ENCODE measurements at places on chromosomes 11 and 22. TPM values are rescaled to one million over a fixed set of nuclear protein-coding genes. Genes with fewer than 3 reads are reported as not detected.

- DNase-seq: no peak
These were observed 211.8 kb downstream of the LRRC4C start for GRCh38 chr11:41247621-41248020.

The ZNF215 gene
- 17.1 TPM for total RNA-seq

GRCh38 chr22:19853879-19854777, 546 bp downstream of the GNB1L start:
- no peak for DNase-seq

The SCO2 gene
- total RNA-seq: not detected

The OR51B5 gene
- not detected for total RNA-seq

The PDE2A gene
- total RNA-seq: 3.4 TPM

The DUSP8 gene
- 2.1 TPM for total RNA-seq

The DBX1 gene
- not detected for total RNA-seq

The HORMAD2 gene
- total RNA-seq: not detected

DNA sequence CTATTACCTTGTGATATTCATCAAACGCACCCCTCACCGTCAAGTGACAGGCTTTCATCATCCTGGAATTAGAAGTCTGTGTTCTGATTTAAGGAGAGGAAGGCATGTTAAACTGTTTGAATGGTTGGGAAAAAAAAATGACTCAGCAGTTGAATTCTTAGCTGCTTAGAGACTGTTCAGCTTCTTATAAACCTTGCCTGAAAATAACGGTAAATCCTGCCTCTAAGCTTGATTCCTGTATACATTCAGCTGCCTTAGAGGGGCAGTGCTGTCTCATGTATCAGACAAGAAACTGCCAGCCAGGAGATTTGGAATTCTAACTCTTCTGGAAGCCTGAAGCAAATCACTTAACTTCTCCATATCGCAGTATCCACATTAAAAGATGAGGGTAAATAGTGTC, 437.4 kb downstream of the JRKL start:
- no peak for DNase-seq

DNA sequence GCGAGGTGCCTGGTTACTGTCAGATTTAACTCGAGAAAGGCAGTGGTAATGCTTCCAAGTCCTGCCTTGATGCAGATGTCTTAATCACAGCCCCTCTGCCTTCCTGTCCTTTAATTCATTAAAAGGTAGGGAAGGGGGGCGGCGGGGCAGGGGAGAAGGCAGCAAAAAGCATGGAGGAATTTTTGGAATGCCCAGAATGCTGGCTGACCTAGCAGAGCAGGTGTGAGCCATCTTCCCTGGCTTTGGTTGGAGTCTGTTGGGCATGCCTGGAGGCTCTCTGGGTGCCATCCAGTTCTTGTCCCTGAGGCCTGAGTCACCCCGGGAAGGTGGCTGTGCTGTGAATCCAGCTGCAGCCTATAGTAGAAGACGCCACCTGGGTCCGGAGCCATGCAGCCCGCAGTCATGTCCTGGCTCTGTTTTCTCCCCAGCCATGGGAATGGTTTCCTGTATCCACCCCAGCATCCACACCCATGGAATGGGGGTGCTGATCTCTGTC, 15.6 kb downstream of the KIAA1671 start:
- peak; percentile 69 for DNase-seq

- DNase-seq: no peak
These were observed 68.5 kb upstream of the LMO1 start for GRCh38 chr11:8332196-8332595.

DNA sequence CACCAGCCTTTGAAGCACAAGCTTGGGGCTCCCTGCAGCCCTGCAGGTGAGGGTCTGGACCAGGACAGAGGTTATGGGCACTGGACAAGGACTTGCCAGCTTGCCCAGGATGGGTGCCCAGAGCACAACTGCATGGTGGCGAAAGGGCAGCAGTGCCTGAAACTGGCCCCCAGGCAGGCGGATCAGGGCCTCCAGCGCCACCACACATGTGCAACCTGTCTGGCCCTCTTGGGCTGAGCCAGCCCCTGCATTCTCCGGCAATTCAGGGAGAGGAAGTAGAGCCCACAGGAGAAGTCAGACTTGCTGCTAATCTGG, 18.8 kb downstream of the MB start:
- no peak for DNase-seq

The MRGPRD gene
- not detected for total RNA-seq

GRCh38 chr11:63478896-63479295, 12.1 kb downstream of the PLAAT5 start:
- DNase-seq: peak; percentile 60

GRCh38 chr11:99534812-99535211, 514.1 kb downstream of the CNTN5 start:
- DNase-seq: no peak

- no peak for DNase-seq
These were observed 22.4 kb upstream of the CACNG2 start for GRCh38 chr22:36726007-36726380.

- no peak for DNase-seq
These were observed 94.4 kb upstream of the CHRM4 start for GRCh38 chr11:46485856-46486443.

The DEFB131B gene
- total RNA-seq: not detected

- DNase-seq: no peak
These were observed 3.2 kb downstream of the CRY2 start for GRCh38 chr11:45850446-45850845.

The OR56A1 gene
- total RNA-seq: 0.09 TPM

The SYT13 gene
- 12.3 TPM for total RNA-seq

DNA sequence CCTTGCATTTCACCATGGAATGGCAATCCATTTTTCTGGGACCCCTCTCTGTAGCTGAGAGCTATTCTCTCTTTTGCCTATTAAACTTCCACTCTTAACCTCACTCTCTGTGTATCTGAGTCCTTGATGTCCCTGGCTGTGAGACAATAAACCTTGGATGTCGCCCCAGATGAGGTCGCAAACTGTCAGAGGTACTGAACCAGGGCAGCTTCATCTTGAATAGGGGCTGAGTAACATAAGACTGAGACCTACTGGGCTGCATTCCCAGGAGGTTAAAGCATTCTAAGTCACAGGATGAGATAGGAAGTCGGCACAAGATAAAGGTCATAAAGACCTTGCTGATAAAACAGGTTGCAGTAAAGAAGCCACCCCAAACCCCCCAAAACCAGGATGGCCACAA, 68.0 kb downstream of the RSF1 start:
- DNase-seq: no peak

DNA sequence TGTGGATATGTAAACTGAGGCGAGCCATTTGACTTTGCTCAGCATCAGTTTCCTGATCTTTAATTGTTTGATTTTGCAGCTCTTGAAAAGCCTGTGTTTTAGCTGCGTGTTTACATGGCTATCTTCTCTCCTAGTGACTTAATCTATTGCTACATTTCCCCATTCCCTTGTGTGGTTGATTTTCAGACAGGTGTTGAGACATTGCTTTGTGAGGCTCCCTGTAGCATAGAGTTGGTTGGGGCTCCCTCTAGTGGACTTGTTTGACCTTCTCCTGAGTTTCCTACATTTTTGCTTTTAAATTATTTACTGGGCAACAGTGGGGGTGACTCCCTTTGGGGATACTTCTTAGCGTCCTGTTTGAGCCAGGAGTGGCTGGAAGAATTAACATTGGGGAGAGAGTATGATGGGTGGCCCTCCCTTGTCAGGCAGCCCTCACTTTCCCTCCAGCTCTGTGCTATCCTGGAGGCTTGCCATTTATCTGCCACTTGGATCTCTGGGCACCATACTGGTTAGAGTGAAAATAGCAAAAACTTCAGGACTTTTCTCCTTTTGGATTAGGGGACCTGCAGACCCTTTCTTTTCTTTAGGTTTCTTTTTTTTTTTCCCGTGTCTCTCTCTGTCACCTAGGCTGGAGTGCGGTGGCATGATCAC, 9.2 kb upstream of the CBL start:
- DNase-seq: peak; percentile 74

DNA sequence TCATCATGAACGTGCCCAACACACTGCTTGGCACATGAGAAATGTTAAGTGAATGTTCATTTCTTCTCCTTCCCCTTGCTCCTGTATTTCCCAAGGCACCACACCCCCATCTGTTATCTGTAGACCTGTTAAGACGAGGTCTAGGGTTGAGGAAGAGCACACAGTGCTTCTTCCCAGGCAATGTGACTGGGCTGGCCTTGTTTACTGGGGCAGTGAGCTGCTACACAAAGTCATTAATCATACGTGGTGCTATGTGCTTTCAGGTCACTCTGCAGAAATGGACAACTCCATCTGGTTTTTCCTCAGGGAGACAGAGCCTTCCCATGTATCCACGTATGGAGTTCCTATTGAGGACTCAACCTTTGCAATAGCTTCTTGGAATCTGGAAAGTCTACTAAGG, 118.7 kb downstream of the KCNC1 start:
- no peak for DNase-seq

- DNase-seq: peak; percentile 65
These were observed 15.9 kb downstream of the PRG3 start for GRCh38 chr11:57364851-57365660.

DNA sequence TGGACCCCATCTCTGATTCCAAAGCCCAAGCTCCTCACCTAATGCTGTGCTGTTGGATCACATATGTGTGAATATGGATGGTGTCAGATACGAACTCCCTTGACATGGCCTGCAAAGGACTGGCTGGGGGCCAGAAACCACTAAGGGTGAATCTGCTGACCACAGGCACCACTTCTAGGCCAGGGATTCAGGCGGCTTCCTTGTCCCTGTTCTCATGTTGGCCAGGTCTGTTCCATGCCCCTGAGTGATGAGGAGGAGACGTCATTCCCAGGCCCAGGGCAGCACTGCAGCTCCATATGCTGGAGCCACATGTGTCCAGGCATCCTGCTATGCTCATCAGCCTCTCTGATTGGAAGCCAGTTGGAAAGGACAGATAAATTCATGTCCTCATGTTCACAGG, 130.0 kb upstream of the BDNF start:
- DNase-seq: no peak

- DNase-seq: no peak
These were observed 6.8 kb downstream of the SLC35F2 start for GRCh38 chr11:107851704-107852310.

- DNase-seq: no peak
These were observed 6.2 kb downstream of the POGLUT3 start for GRCh38 chr11:108491936-108492335.

DNA sequence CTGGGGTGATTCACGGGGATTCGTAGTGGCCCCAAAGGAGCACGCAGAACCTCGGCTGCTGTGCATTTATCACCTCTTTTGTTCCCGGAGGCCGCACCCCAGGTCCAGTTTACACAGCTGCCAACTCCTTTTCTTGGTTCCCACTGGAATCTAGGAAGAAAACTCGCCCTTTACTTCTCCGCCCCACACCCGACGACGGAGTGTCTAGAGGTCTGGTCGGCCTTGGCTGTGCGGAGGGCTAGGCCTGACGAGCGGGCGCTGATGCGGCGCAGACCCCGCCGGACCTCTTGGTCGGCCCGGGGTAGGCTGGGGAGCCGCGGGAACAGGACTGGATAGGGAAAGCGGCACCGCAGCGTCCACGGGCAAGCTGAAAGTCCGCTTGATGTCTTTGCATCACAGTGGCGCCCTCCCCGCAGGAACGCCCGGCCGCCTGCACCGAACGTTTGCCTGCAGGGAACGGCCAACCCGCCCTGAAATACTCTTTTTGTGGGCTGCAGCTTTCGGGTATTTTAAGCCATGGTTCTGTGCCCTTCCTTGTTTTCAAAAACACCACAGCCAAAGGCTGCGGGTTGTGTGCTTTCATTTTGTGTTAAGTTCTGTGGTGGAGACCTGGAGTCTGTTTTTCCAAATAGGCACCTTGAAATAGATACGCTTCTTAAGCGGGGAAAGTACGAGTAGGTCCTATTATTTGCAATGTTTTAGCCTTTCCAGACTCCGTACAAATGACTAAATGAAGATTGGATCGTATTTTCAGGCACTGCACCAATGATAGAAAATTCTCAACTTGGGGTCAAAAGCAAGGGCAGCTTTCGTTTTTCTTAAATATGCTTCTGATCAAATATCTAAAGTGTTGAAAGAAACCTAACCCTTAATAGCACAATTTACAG, 829 bp upstream of the ZBED5 start:
- peak; percentile 76 for DNase-seq

DNA sequence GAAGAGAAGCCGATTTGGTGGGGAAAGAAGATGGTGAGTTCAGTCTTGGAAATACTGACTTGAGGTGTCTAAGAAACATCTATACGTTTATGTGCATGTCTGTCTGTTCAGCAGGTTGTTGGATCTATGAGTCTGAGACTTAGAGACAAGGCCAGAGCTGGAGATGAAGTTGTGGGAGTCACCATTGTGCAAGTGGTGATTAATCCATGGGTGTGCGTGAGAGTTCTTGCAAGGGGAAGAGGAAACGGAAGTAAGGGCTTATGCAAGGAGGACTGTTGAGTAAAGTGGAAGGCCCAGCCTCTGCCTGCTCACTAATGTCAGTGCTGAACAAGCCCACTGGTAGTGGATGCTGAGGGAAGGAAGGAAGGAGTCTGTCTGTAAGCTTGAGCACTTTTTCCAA, 9.7 kb downstream of the TMEM45B start:
- no peak for DNase-seq

DNA sequence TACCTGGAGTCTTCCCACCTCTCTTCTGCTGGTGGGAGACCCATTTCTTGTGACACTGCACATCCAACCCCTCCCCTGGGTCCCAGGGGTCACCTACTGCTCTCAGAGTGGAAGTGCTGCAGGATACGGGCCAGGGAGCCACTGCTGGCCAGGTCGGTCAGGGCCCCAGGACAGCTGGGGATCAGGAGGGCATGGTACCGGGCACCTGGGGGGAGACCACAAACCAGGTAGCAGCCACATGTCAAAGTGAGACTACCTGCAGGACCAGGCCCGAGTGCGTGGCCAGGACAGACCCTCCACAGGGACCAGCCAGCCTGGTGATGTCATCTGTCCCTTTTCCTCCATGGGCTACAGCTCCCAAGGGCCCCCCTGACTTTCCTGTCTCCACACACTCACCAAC, 3.9 kb downstream of the GATD1 start:
- DNase-seq: no peak

GRCh38 chr11:130223291-130223971, 63.8 kb downstream of the ST14 start:
- DNase-seq: no peak

The HPS4 gene
- 35.2 TPM for total RNA-seq

The CSRP3 gene
- not detected for total RNA-seq

DNA sequence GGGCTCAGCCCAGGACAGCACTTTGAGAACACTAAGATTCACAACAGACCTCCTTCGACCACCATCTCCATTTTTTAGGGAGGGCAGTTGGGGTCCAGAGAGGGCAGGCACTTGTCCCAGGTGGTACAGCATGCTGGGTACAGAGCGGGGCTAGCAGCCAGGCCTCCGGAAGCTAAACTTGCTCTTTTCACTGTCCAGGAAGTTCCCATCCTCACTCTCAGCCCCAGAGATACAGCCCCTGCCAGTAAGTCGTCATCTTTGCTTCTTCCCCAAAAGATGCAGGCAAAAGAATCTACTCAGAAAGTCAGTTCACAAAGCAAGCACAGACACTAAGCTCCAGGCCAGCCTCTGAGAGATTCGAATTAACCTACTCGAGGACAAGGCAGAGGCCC, 6.7 kb upstream of the RAB3IL1 start:
- no peak for DNase-seq

GRCh38 chr22:43488031-43488866, 76.4 kb downstream of the MPPED1 start:
- no peak for DNase-seq

The SLC17A6 gene
- total RNA-seq: 1.6 TPM

- no peak for DNase-seq
These were observed 68.3 kb downstream of the ST3GAL4 start for GRCh38 chr11:126423743-126424142.

- DNase-seq: no peak
These were observed 623.2 kb downstream of the OPCML start for GRCh38 chr11:132909021-132909606.

The SELENOM gene
- total RNA-seq: 22.7 TPM

The PRG3 gene
- not detected for total RNA-seq

The FAR1 gene
- 65.1 TPM for total RNA-seq

GRCh38 chr22:35375526-35375925, 5.4 kb upstream of the HMOX1 start:
- DNase-seq: no peak

Measured in H1 (cell line).